ENCODE measurements at places on chromosomes 7 and 10. TPM values are rescaled to one million over a fixed set of nuclear protein-coding genes. Genes with fewer than 3 reads are reported as not detected.

Gene PCDH15
- 1.6 TPM for total RNA-seq

Gene CNTNAP2
- 0.43 TPM for total RNA-seq

Gene SPAM1
- not detected for total RNA-seq

Gene SMIM30
- 35.8 TPM for total RNA-seq

Gene GJC3
- 0.31 TPM for total RNA-seq

Gene GRM3
- total RNA-seq: 0.17 TPM

Gene NKX2-3
- total RNA-seq: not detected

Gene GNAT3
- not detected for total RNA-seq

Gene SCD
- 383 TPM for total RNA-seq

Gene HYAL4
- total RNA-seq: 0.74 TPM

Gene MMRN2
- 55.3 TPM for total RNA-seq

Gene ICA1
- total RNA-seq: 54.6 TPM

Gene SFTPA1
- total RNA-seq: 8,195 TPM

Gene FBXO24
- total RNA-seq: 0.25 TPM

Gene UNCX
- not detected for total RNA-seq

Gene TBATA
- total RNA-seq: not detected

Gene C7orf25
- 5.6 TPM for total RNA-seq

Gene CDH23
- 29.5 TPM for total RNA-seq

Gene NAT16
- not detected for total RNA-seq

Gene PRR15
- total RNA-seq: 11.4 TPM

Gene ANLN
- total RNA-seq: 13.8 TPM

Gene LRRTM3
- total RNA-seq: 0.06 TPM

Gene ASL
- total RNA-seq: 24.9 TPM

Gene DGKI
- total RNA-seq: 0.52 TPM
